ENCODE measurements at places on chromosomes 11 and 22. TPM values are rescaled to one million over a fixed set of nuclear protein-coding genes. Genes with fewer than 3 reads are reported as not detected.

Gene C11orf42
- not detected for total RNA-seq

Gene MIOX
- total RNA-seq: 0.61 TPM

Gene PAMR1
- total RNA-seq: not detected

Gene INS
- total RNA-seq: not detected

Gene RBMXL2
- not detected for total RNA-seq

Gene CATSPER1
- 0.54 TPM for total RNA-seq

Gene RFPL3
- total RNA-seq: not detected

Gene NPAS4
- 0.12 TPM for total RNA-seq

Gene THRSP
- not detected for total RNA-seq

Gene OR4C5
- total RNA-seq: not detected

Gene HEPACAM
- not detected for total RNA-seq

Gene DNAJB7
- not detected for total RNA-seq

Gene FOLH1
- total RNA-seq: not detected
